ENCODE measurements at places on chromosomes 4 and X.

- DNase-seq = no peak
Observed at GRCh38 chrX:43469391-43470054, 186.6 kb upstream of the MAOA start.

DNA sequence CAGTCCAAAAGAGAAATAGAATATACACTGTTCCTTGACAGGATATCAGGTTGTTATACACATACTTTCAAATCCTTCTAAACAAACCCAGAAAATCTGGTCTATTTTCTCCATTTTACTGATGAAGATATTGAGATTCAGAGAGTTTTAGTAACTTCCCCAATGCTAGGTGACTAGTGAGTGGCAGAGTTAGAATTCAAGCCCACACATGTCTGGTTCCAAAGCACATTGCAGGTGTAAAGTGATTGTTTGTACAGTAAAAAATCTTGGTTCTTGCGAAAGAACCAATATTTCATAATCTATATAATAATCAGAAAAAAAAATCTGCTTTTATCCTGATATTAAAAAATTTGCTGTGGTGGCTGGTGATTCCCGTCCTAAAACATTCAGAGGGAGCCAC is 39.5 kb upstream of the EMCN start:
- no peak for DNase-seq

DNA sequence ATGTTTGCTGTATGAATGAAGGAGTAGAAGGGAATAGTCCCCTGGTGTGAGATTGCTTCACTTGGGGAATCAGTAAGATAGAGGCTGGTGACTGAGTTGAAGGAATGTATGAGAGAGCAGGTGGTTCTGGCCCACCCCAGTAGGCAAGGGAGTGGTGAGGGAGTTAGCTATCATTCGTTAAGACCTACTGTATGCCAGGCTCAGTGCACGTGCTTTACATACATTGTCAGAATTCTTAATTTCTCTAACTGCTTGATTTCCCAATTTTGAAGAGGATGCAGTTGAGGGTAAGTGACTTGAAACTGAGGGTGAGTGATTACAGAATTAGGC is 700 bp downstream of the VMA21 start:
- DNase-seq = no peak

DNA sequence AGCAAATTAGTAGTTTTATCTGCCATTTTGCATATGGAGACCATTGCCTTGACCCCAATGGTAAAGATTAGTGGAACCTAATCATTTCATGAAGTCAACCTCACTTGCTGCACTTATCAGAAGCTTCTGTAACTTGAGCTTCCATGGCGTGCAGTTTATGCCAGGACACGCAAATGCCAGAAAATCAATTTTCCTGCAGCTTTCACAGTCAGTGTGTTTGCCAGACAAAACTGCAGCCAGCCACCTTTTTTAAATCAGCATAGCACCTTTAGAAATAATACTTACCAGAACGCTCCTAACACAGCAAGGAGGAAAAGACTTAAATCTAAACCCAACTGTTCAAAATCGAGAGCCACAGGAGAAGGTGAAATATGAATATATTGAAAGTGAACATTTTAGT is 265.3 kb downstream of the GRIA3 start:
- DNase-seq = no peak

DNA sequence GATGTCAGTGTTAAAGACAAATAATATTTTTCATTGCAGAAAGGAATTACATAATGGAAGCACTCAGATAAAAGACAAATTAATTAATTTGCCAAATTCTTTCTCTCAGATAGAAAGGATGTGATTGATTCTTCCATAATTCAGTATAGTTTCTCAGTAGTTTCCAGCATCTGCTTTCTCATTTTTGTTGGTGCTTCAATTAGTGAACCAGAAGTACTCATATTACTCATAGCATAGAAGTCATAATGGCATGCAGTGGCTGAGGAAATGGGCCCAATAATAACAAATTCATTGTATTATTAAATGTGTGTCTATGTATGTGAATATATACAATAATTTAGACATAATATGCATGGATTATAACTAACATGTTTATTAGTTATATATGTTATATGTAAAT is 393.3 kb upstream of the TRAM1L1 start:
- no peak for DNase-seq

DNA sequence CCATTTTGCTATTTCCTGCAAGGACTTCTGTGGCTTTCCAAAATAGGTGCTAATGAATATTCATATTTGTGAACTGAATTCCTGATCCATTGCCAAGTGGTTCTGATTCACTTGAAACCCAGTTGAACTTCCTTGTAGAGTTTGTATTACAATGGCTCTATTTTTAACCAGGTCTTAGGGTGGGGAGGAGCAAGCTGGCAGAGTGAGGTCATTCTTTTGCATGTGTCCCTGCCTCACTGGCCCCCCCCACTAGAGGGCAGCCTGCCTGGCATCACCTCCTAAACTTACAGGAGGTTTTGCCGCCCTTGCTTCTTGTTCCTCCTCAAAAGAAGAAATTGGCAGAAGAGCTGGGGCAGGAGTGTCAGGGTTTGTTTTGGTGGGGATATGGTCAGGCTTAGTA is 10.5 kb downstream of the PTTG2 start:
- DNase-seq = peak; percentile 22

- DNase-seq = no peak
Observed at GRCh38 chrX:133676344-133677122, 261.2 kb upstream of the GPC4 start.

- DNase-seq = no peak
Observed at GRCh38 chr4:6092131-6092530, 73.9 kb upstream of the C4orf50 start.

DNA sequence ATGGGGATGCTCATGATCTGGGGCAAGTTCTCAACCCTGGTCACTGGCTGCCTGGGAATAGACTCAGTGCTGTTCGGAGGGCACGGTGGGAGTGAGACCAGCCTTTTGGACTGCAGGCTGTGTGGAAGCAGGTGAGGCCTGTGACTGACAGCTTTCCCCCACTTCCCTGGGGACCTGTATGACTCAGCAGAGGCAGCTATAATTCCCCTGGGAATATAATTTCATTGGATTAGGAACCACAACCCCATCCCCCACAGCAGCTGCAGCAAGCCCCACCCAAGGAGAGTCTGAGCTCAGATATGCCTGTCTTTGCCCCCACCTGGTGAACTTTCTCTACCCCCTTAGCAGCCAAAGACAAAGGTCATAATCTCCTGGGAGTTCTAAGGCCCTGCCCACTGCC is 408.6 kb downstream of the PPP3CA start:
- DNase-seq = no peak

GRCh38 chr4:174523025-174523693 is 871 bp upstream of the HPGD start:
- DNase-seq = no peak

GRCh38 chrX:74450803-74451449 is 29.6 kb downstream of the SLC16A2 start:
- peak; percentile 0 for DNase-seq

- no peak for DNase-seq
Observed at GRCh38 chr4:88467392-88467791, 10.5 kb downstream of the HERC5 start.

DNA sequence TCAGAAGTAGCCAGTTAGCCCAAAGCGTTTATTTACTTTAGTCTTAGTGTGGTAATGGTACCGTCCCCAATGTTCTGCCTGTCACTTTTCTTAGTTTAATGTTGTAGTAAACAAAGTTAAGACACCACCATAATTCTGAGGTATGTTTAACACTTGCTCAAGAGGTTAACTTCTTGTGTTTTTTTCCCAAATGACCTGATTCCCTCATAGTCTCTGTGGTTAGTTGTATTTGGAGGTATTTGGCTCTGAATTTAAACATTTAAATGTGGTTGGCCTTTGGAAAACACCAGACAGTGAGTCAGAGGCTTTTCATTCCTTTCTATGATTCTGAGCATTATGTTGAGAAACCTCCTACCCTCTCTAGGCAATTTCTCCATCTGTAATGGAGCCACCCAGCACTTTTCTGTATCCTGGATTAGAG is 47.9 kb downstream of the CXCL1 start:
- no peak for DNase-seq

- DNase-seq = no peak
Observed at GRCh38 chr4:165684177-165684805, 188.7 kb upstream of the TLL1 start.

DNA sequence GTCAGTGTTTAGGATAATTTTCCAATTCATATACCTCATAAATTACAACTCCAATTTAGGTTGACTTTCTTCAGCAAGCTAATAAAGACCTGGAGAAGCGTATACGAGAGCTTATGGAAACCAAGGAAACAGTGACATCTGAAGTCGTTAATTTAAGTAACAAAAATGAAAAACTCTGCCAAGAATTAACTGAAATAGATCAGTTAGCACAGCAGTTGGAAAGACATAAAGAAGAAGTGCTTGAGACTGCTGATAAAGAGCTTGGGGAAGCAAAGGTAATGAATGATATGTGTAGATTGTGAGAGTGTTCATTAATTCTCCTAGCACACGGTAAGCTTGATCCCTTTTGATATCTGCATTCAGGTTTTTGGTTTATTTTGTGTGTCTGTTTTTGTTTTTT is 16.8 kb downstream of the CEP135 start:
- no peak for DNase-seq

GRCh38 chrX:318068-318738 is 393 bp downstream of the GTPBP6 start:
- DNase-seq = no peak

DNA sequence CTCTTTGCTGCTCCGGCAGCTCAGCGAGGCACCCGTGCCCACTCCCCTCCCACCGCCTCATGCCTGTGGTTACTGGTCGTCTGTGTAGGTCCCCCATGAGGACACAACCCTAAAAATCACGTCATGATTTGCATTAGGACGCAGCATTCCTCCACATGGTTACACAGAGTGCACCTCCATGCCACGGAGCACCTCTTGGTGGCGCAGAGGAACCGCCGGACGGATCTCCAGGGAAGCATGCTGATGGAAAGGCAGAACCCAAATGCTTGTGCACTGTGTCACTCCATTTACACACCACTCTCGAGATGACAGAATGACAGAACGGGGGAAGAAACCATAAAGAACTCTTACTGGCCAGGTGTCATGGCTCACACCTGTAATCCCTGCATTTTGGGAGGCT is 22.4 kb downstream of the FAM53A start:
- DNase-seq = no peak

- DNase-seq = no peak
Observed at GRCh38 chr4:142091085-142091513, 454.7 kb downstream of the IL15 start.

DNA sequence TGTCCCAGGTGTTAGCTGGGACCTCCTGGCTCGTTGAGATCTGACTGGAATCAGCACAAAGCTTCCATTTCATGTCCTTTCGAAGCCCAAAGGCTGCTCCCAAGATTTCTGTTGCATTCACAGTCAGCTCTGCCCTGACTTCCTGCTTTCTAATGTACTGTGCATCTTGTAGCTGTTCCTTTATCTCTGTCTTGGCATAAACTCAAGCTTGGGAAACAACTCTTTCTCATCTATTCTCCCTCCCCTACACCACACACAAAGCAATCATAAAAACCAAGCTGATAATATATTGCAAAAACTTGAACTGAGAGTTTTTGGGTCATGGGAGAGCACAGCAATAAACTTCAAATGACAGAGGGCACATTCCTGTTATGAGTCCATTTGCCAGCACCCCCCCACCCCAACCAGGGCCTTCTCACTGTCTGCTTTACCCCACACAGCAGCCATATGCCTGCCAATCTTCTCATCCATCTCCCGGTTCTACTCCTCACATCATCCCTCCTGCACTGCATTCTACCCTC is 76.3 kb downstream of the SYNPO2 start:
- DNase-seq = no peak

GRCh38 chrX:152537373-152537772 is 86.3 kb upstream of the GABRA3 start:
- DNase-seq = no peak

DNA sequence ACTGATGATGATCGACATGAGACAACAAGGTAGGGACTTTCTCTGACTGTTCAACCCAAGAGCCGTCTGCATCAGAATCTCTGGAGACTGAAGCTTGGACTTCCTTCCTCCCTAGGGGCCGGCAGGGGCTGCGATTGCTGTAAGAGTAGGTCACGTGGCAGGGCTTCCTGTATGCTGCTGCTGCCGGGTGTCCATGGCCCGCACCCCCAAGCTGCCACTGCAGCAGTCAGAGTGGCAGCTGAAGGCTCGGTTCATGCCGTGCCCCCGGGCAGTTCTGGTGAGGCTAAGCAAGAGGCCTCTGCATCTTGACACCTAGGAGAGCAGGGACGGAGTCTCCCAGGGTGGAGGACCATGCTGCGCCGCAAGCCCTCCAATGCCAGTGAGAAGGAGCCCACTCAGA is at the start of gene SASH3:
SASH3 (plus strand) TSS at position 203 of the 400 bp plus-strand sequence; CDS start at position 352, 149 bp downstream.
- peak; percentile 73 for DNase-seq

- no peak for DNase-seq
Observed at GRCh38 chr4:44544158-44544557, 95.5 kb upstream of the KCTD8 start.

- DNase-seq = no peak
Observed at GRCh38 chrX:150086371-150086770, 148.1 kb upstream of the EOLA2 start.

GRCh38 chr4:157964463-157964862 is 208.4 kb downstream of the GASK1B start:
- DNase-seq = no peak

DNA sequence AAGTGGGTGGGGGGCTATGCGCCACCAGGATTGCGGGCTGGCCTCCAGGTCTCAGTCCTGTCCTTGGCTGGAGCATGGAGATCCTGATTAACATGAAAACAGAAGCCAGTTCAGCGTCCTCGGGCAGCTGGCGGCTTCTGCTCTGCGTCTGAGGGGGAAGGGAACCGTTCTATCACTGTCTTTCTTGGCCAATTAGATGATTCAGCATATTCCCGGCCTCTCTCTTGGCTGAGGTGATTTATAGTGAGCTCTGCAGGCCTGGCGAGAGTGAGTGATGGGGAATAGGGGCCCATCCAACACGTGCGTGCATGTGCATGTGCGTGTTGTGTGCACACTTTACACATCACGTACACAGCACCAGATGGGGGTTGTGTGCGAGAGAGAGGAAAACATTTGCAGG is 145.8 kb upstream of the ATP6AP2 start:
- DNase-seq = no peak

DNA sequence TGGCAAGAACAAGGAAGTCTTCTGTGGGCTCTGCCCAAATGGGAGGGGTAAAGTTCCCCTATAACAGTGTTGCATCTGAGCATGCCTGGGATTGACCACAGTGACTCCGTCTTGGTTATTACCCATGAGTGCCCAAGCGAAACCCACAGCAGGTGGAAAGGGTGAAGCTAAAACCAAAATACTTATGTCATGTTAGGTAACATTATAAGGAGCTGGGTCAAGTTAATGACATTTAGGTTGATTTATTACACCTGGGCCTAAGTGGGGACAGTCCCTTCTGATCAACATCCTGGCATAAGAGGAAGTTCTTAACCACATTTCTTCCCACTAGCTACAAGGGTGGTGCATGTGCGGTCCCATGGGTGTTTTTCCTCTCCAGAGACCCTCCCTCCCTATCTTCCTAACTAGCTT is 1.3 kb upstream of the ZNF732 start:
- DNase-seq = no peak
